CD4-positive, alpha-beta T cell treated with Interleukin-10 for 1 hour (primary cell): ENCODE measurements at places on chromosomes 11 and 22.

DNA sequence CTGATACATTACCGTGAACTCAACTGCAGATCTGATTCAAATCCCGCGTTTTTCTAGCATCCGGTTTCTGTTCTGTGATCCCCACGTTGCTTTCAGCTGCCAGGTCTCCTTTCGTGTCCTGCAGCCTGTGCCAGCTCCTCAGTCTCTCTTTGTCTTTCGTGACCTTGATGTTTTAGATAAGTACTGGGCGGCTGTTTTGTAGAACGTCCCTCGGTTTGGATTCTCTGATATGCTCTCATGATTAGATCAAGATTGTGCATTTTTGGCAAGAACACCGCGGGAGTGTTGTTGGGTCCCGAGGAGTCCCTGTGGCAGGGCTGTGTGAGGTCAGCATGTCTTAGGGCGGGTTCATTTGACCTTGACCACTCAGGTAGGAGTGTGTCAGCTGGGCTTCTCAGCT, 38.6 kb downstream of the KCNQ1 start:
- no peak for DNase-seq

DNA sequence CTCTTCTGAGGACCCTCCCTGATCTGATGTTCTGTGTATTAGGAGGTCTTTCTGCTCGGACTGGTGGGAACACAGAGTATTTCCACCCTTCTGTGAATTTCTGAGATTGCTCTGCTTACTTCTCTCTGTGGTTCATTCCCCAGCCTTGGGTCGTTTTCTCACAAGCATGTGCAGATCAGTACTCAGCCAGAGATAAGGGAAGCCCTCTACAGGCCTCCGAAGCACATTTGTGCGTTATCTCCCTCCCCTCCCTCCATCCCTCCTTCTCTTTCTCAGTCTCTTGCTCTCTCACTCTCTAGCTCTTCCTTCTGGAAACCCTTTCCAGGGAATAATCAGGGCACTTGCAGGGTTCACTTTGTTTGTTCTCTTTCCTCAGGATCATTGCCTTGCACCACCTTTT, 35.2 kb upstream of the TUB start:
- DNase-seq, result no peak

DNA sequence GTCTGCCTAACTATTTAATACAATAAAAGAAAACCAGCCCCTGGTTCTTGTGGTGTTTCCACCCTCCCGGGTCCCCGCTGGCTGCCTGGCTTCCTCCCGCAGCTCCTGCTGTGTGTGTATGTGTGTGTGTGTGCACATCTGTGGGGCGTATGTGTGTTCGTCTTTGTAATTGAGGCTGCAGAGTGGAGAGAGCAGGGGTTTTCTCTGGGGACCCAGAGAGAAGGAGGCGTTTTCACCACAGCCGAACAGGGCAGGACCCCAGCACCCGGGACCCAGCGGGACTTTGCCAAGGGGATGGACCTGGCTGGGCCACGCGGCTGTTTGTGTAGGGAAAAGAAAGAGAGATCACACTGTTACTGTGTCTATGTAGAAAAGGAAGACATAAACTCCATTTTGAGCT, 42.7 kb downstream of the IGLL1 start:
- DNase-seq, result no peak

- DNase-seq, result no peak
Measured at GRCh38 chr22:49323751-49324415, 503.8 kb downstream of the BRD1 start.

- DNase-seq, result no peak
Measured at GRCh38 chr11:370070-370941, 1.0 kb downstream of the B4GALNT4 start.

DNA sequence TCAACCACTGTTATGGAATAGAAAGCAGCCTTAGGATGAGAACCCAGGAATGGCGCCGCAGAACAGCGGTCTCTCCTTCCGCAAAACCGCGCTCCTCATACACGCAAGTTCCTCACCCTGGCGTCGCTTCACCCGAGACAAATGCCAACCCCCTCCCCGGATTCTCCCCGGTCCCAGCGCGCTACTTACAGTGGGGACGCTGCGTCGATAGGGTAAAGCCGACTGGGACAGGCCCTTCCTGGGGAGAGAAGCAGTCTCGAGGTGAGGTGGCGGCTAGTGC, 287 bp downstream of the RPS13 start:
- DNase-seq, result no peak

- no peak for DNase-seq
Measured at GRCh38 chr11:46697303-46697702, 3.1 kb downstream of the ARHGAP1 start.

DNA sequence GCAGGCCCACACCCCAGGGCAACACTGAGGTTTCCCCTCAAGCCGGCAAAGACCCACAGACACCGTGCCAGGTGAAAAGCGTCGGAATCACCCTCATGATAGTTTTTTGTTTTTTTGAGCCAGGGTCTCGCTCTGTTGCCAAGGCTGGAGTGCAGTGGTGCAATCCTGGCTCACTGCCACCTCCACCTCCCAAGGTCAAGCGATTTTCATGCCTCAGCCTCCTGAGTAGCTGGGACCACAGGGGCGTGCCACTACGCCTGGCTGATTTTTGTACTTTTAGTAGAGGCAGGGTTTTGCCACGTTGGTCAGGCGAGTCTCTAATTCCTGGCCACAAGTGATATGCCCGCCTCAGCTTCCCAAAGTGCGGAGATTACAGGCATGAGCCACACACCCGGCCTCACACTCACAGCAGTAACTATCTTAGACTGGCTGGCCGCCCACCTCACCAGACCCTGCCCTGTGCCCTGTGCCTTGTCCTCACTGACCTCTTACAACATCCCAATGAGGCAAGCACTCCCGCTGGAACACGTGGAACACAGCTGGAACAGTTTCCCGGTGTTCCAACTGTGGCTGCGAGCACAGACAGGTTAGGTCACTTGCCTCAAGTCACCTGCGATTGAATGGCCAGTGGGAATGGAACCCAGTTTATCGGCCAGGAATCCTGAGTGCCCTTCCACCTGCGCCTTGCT, 21.1 kb downstream of the LRRC10B start:
- no peak for DNase-seq

- peak; percentile 19 for DNase-seq
Measured at GRCh38 chr22:41302021-41302767, 869 bp downstream of the ZC3H7B start.
